ENCODE measurements at places on chromosomes 6 and 20. TPM values are rescaled to one million over a fixed set of nuclear protein-coding genes. Genes with fewer than 3 reads are reported as not detected.

The TMC2 gene
- total RNA-seq: not detected

DNA sequence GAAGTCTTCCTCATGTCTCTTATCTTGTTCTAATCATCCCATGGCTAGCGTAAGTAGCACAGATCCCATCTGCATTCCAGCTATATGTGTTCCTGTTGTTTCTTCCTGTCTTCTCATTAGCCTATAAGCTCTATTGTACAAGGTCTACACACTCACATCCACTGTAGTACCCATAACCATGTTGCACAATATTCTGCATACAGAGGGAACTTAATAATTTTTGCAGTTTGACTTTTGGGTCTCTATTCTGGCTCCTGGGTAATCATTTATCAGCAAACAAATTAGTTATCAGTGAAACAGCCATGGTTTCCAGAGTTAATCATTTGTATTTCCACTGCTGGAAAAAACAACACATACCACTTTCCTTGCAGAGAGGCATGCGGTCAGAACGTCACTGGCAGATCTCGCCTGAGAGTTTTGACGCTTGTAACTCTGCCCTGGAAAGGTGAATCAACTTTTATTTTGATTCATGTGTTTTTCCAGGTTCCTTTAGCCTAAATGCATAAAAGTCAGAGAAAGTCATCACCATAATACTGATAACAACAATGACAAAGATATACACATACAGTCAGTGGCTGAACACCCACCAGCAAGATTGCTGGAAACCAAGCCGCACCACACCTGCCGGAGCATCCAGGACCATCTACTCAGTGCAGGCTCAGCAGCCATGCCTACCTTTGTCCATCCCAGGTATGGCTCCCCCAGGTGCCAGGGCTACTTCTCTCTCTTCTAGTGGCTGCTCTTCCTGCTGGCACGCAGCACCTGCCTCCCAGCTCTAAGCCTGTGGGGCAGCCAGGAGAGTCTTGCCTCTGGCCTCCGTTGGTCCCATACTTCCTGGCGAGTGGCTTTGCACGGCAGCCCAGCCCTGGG, 158.2 kb downstream of the QRSL1 start:
- H3K27me3 ChIP-seq: no peaks in the 10 kb centered on the region
- no peaks in the 10 kb centered on the region for H3K4me1 ChIP-seq
- DNase-seq: no peak
- H3K27ac ChIP-seq: no peak overlapping the region
- H3K36me3 ChIP-seq: no peaks in the 10 kb centered on the region

DNA sequence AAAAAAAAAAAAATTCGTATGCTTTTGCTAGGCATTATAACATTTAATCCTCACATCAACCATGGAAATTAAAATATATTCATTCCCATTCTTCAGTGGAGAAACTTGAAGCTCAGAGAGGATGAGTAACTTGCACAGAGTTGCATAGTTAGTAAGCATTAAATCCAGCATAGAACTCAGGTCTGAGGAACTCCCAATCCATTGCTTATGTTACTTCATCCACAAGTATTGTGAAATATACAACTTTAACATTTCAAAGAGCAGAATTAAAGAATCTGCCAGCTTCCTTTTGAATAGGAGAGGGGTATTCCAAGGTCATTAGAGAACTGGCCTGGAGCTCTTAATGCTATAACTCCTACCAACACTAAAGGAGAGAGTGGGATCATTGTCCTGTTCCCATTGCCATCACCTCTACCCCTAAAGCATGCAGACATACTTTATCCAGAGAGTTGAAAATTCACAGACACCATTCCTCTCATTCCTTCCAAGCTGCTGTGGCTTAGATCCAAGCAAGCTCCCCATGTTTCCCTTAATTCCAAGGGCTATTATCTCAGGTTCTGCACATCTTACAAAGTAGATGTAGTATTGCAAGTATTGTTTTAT, 91.9 kb downstream of the FLRT3 start:
- H3K27ac ChIP-seq: no peak overlapping the region
- no peaks in the 10 kb centered on the region for H3K36me3 ChIP-seq
- H3K4me3 ChIP-seq: no peak overlapping the region
- H3K27me3 ChIP-seq: no peaks in the 10 kb centered on the region
- DNase-seq: peak; percentile 21

GRCh38 chr20:38883081-38883980, 42.9 kb upstream of the FAM83D start:
- no peak overlapping the region for H3K27ac ChIP-seq
- no peak overlapping the region for H3K4me3 ChIP-seq
- no peaks in the 10 kb centered on the region for H3K4me1 ChIP-seq
- H3K27me3 ChIP-seq: peaks cover 5% of the 10 kb centered on the region

The NKX2-2 gene
- total RNA-seq: not detected
